ENCODE measurements at places on chromosomes 16 and 17.

DNA sequence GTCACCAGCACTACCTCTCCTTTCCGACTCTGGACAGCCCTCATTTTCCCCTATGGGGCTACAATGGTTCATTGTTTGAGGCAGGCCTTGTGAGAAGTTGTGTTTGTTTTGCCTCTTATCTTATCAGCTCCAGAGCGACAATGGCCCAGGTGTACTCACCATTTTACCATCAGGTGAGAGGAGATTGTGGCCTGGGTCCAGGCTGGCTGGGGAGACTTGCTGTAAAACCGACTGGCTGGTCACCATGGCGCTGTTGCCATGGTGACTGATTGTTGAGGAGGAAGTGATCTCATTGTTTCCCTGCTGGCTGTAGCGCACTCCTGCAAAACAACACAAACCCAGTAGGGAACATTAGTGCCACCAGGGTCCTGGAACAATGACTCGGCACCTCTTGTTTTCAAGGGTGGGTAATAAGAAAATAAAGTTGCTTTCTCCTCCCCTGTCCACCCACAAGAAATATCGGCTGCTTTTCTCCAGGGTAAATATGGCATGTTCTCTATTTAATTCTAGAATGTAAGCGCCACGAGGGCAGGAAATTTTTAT is 34.4 kb downstream of the HNF1B start:
- DNase-seq: peak; percentile 92

GRCh38 chr16:49821614-49822282 is 34.2 kb downstream of the ZNF423 start:
- no peak for DNase-seq

DNA sequence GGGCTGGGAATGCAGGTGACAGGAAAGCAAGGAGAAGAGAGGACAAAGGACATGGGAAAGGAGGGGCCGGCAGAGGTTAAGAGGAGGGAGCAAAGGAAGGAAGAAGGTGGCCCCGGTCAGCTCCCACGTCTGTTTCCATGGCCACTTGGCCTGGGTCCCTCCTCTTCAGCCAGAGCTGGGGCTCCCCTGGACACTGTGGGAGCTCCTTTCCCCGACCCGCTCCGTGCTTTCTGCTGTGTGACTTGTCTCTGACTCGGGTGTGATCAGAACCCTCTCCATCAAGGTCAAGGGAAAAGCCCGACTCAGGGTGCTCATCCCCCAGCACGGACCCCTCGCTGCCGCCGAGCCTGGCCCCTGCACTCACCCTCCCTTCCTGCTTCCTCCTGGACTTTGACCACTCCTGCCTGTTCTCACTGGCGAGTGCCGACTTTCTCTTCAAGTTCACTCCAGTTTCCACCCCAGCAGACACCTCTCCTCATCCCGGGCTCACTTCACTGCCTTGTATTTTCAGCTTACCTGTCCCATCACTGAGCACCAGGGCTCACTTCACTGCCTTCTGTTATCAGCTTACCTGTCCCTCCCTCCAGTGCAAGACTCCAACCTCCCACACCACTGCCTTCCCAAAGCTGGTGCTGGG is 61.2 kb downstream of the MEAK7 start:
- DNase-seq: no peak

GRCh38 chr16:55655897-55656681 is at the start of gene SLC6A2:
TSS of gene SLC6A2 (plus strand) at chr16:55655988. CDS start at chr16:55656695, 707 bp downstream.
- no peak for DNase-seq

DNA sequence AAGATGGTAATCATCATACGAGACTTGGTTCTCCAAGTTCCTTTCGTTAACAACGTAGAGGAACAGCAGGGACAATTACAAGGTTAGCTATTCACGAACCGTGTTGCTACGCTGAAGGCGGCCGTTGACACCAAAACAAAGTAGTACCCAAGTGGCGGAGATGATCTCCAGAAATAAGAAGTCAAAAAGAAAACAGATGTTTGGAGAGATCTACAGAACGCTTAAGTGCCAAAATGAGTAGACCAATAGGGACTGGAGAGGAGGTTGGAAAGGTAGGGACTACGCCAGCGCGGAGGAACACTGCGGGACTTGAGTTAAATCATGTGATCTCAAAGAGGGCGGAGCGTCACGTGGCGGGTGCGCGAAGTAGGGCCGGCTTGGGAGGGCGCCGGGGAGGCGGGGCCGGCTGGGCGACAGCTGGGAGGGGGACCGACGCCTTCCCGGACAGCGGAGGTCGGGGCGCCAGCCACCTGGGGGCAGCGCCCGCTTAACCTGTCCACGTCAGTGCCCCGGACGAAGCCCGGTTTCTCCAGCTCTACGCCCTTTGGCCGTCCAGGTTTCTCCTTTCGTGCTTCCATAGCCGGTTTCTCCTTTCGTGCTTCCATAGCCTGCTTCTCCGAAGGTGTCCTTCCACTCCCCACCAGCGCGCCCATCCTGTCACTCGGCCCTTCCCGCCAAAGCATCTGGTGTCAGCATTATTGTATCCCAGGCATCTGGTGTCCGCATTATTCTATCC is 636 bp upstream of the GABARAP start:
- DNase-seq: peak; percentile 87

GRCh38 chr17:82274134-82275020 is 877 bp upstream of the CSNK1D start:
- no peak for DNase-seq

All from NCI-H2081 (cell line).